ENCODE measurements at places on chromosomes 6 and 20. TPM values are rescaled to one million over a fixed set of nuclear protein-coding genes. Genes with fewer than 3 reads are reported as not detected.

The CTCFL gene
- not detected for polyA plus RNA-seq

DNA sequence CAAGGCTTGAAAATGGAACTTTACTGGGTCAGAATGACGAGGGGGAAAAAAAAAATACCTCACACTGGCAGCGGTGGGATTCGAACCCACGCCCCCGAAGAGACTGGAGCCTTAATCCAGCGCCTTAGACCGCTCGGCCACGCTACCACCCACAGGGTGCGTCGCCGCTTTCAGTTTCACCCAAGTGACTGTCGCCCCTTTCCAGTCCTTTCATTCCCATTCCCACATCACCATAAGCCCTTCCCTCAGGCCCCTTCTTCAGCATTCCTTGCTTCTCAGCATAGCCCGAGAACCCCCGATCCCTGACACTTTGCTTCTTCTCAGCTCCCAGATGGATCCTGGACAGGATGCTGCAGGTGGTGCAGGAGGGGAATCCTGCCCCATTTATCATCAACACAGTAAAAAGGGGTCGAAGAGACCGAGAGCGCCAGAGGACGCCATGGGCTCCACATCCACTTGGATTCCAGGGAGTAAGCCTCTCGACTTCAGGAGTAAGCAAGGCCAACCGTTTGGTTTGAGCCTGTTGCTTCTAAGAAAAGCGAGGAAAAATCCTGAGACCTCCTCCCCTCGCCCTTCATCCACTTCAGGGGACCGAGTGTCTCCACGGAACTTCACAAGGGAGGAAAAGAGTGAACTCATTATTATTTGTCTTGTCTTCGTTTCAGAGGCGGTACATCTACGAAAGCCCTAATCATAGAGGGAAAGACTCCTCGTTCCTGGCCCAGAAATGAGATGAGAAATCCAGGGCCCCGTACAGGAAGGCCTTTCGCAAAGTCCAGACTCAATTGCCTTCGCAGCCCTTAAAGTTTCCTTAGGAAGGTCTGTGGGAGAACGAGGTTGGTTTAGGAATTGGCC, 20.0 kb upstream of the TRIM27 start:
- H3K27ac ChIP-seq, result peak overlapping the region; percentile 84
- DNase-seq, result no peak
- H3K4me3 ChIP-seq, result peak overlapping the region; percentile 91
- no peaks in the 10 kb centered on the region for H3K27me3 ChIP-seq
- peaks cover 45% of the 10 kb centered on the region for H3K4me1 ChIP-seq
- H3K36me3 ChIP-seq, result no peaks in the 10 kb centered on the region

DNA sequence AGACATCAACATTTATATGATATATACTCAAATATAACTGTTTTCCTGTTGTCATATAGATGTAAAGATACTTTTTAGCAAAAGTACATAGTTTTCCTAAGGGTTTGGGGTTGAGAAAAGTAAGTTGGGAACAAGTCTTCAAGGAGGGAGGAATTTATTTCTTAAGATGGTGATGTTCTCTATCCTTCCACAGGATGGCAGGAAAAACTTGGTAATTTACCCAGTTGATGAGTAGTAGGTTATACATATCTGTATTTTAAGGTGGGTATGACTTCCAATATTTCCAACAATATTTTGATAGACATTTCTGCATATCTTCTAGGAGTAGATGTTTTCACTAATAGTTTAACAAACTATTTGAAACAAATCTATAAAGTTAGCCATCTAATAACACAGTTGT, 254.4 kb downstream of the RIMS1 start:
- no peak overlapping the region for H3K27ac ChIP-seq
- no peaks in the 10 kb centered on the region for H3K36me3 ChIP-seq
- H3K4me3 ChIP-seq, result no peak overlapping the region

GRCh38 chr6:122268394-122268793, 131.1 kb upstream of the HSF2 start:
- H3K36me3 ChIP-seq, result no peaks in the 10 kb centered on the region
- no peak overlapping the region for H3K4me3 ChIP-seq

DNA sequence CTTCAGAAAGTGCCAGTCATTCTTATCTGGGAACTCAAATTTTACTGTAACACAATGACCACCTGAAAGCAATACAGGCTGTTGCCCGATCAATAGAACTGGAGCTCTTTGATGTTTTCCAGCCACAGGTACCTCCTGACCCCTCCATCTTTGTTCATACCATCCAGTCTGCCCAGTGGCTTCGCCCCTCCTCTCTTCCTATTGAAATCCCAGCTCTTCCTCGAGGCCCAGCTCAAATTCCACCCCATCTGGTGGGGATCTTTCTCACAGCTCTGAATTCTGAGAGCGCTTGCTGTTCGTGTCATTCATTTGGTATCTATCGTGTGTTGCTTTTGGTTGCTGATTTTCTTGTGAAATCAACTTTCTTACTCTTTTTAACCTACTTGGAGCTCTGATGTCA, 87.9 kb upstream of the CNKSR3 start:
- no peak for DNase-seq
- no peak overlapping the region for H3K27ac ChIP-seq
- no peaks in the 10 kb centered on the region for H3K36me3 ChIP-seq
